ENCODE measurements at places on chromosomes 2 and 18. TPM values are rescaled to one million over a fixed set of nuclear protein-coding genes. Genes with fewer than 3 reads are reported as not detected.

Gene FSHR
- total RNA-seq, result not detected

Gene SLC35F6
- 35.4 TPM for total RNA-seq

Gene GKN2
- not detected for total RNA-seq

Gene ALPI
- not detected for total RNA-seq

DNA sequence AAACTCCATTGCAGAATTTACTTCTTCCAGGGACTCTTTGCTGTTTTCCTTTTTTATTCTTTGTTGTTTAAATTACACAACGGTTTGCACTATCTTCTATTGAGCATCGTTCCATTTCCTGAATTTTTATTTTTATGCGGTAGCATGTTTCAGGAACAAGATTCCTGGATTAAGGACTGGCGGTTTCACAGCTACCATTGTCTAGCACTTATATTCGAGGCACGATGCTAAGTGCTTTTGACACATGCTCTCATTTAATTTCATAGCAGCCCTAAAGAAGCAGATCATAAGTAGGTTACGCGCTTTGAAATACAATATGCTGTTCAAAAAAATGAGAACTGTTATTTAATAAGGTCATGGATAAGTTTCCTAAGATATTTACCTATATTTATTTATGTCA is 354.4 kb downstream of the ARL6IP6 start:
- DNase-seq, result no peak

DNA sequence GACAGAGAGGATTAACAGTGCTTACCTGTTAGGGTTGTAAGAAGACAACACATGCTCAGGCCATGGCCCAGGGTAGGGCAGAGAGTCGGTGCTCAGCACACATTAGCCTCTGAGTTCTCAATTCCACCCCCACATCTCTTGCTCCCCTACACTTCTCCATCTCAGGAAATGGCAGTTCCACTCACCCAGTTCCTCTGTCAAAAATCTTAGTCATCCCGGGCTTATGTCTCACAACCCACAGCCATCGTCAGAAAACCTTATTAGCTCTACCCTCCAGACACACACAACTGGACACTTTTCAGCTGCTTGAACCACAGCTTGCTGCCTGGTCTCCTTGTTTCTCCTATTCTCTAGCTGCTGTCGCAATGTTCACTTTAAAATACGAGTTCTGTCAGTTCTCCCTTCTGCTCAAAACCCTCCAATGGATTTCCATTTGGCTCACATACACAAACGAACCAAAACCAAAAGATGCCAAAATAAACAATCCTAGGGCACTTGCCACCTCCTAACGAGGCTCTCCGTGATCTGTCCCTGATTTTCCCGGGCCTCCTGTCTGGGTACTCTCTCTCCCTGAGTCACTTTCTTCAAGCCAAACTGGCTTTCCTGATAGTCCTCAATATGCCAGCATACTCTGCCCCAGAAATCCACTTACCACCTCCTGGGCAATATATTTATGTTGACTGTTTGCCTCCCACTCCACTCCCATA is 89.7 kb downstream of the KCTD1 start:
- no peak for DNase-seq

- no peak for DNase-seq
These were observed 42.6 kb upstream of the SETBP1 start for GRCh38 chr18:44638034-44638540.

DNA sequence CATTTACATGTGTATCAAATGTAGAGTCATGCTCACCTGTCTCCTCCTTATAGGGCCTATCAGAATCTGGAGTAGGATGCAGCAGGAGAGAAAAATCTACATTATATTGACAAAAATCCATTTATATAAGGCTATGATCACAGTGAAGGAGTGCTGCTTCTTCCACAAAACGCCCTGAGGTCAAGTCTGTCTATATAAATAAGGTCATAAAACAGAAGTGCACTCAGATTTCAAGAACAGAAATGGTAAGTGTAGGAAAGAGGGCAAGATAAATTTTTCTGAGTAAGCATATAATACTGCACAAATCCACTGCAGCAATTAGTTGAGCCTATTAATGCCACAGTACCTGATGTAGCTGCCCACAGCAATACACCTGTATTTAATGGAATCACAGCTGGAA is 51.8 kb downstream of the COL5A2 start:
- no peak for DNase-seq

- DNase-seq, result no peak
These were observed 503.4 kb downstream of the CCDC85A start for GRCh38 chr2:56687169-56687568.

DNA sequence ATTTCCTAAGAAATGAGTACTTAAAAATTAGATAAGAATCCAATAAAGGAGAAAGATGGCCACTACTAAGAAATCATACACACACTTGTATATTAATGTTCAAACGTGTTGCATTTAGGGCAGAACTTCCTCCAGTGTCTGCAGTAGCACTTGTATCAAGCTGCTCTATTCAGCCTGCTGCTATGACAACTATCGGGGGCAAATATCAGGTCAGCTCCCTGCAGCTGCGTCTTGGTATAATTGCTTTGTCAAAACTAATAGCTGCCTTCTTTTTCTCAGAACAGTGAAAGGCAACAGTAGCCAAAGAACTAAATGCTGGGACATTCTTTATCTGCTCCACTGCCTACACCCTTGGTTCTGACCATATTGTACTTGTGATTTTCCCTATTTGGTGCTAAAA is 300.7 kb downstream of the NOL4 start:
- DNase-seq, result no peak
